ENCODE measurements at places on chromosomes 2 and 18.

GRCh38 chr18:75264926-75265597 lies 54.5 kb downstream of the TSHZ1 start:
- no peak for DNase-seq

DNA sequence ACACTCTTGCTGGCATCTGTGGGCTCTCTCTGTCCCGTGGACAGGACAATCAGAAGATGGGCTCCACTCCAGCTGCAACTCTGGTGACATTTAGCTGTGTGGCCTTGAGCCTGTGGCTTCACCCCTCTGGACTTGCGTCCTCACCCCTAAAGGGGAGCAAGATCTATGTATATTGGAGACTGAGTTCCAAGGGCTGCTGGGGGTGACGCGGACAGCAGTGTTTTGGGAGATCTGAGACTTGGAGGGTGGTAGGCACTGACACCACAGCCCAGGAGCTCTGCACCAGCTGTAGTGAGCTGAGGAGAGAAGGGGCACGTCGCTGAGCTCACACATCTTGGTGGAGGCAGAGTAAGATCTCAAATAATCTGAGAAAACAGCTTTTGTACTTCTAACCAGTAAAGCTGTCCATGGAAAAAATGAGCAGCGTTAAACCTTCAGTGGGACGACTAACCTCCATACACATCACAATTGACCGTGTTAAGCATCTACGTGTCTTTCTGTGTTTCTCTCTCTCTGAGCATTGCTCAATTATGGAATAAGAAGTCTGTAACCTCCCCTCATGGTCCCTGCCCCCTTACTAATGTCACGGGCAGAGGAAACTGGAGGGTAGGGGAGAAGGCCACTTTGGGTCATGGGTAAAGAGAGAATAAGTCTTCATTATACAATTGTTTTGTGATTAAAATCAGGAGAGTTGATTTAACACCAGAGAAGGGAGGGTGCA lies 85.8 kb downstream of the SH3RF3 start:
- no peak for DNase-seq

GRCh38 chr2:158936978-158937377 lies 31.5 kb upstream of the TANC1 start:
- DNase-seq = no peak

DNA sequence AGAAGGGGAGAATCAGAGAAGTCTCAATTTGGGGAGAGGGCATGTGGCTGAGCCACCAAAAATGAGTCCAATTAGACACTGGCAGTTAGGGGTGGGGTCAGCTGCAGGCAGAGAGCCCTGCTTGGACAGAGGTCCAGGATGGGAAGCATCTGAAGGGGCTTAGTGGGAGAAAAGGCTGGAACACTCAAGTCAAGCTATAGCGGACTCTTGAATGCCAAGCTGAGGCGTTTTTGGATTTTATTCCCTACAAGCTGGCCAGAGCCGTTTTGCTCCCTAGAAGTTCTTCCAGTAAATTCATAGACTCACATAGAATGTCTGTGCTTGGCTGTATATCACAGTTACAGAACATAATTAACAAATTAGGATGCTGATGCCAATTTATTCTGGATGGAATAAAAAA lies 172.8 kb downstream of the ACOXL start:
- no peak for DNase-seq

DNA sequence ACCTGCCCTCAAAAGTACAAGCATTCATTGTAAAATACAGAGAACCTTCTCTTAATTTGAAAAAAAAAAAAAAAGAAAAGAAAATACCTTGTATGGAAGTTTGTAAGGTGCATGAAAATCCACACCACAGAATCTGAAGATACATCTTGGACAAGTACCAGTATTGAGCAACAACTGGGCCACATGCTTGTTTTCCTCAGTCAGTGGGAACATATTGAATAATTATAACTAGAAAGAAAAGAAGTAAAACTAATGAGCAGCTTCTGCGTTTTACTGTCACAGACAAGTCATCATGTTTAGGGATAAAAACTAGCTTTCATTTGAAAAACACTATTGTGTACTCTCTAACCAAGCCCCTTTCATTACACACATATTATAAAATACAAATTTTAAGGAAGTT lies 5.8 kb upstream of the PEX13 start:
- no peak for DNase-seq

GRCh38 chr18:28439870-28440269 lies 262.9 kb upstream of the CDH2 start:
- no peak for DNase-seq

DNA sequence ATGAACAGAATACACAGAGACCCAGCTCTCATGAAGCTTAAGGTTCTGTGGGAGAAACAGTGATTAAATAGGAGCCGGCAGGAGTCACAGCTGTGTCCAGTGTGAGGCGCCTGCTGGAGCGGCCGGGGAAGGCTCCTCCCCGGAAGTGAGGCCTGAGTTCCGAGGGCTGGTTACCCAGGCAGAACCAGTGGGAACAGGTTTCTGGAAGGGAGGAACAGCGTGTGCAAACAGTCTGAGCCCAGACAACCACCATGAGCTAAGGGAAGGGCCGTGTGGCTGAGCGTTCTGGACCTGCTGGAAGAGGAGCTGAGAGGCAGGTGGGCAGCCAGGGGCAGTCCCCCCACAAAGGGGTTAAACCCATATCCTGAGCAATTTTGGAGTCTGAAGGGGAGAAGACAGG lies 26.0 kb upstream of the NPAS2 start:
- no peak for DNase-seq

GRCh38 chr18:40348196-40348595 lies 1606.8 kb upstream of the PIK3C3 start:
- DNase-seq = no peak

DNA sequence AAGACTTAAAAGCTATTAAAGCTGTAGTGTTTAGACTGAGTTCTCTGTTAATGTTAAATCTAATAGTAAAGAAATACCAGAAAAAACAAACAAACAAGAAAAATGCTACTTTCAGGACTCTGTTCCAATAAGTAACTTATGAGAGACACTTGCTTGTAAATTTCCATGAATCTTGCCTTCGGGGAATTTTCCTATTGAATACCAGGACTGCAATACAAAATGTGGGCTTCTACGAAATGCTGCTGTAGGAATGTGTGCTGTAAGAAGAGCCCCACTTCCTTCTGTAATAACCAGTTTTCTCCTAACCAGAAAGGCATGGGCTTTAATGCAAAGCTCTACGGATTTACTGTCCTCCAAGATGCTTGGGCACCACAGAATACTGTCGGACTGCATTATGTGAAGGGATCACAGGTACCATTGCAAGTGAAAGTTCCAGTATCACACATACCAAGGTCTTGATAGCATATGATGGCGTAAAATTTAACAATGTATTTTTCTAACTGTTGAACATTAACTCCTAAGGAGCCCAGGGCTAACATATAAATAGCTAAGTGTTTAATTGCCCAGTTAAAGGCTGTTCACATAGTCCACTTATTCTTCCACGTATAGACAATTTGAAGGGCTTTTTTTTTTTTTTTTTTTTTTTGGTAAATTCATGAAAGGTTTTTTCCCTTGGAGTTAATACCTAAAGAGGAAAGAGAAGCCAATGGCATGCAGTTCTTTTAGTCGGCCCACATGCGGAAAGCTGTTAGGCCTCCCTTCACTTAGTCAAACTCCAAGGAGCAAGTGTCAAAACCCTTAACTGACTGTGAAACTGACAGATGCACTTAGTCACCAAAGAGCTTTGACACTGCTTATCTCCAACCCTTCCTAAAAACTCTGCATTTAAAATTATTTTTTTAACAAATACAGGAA lies 564.0 kb upstream of the POU3F3 start:
- DNase-seq = no peak

- DNase-seq = no peak
Measured at GRCh38 chr18:74281011-74281979, 10.5 kb downstream of the CYB5A start.

GRCh38 chr18:10201659-10202058 lies 252.8 kb upstream of the APCDD1 start:
- DNase-seq = no peak

DNA sequence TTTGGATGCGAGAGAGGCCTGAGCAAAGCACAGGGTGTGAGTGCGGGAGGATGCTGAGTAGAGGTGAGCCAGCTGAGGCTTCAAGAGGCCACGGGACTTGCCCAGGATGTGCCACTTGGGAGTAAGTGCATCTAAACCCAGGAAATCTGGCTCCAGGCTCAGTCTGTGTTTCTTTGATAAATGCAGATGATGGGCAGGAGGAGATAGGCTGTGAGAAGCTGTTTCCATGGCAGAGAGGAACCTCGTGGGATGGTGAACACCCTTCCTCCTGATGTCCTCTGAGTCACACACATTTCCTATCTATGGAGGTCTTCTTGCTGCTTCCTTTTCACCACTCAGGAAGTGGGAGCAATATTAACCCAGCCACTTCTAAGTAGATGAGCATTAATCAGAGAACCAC lies 38.4 kb upstream of the CELF4 start:
- DNase-seq = no peak

DNA sequence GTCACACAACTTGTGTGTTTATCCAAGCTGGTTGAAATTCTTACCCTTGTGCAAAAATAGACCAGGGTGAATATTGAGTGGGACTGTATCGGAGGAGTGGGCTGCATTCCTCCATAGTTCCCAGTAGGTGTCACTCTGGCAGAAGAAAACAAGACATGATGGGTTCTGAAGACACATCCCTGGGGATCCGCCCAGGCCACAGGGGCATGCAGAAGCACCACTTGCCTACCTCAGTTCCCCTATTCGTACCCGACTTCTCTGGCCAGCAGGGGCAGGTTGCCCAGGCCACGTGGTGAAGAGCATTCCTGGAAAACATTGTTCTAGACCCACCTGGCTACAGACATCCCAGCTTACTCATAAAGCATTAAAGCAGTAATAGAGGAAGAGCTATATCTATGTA lies 168.2 kb downstream of the FAM210A start:
- no peak for DNase-seq

GRCh38 chr2:208017721-208018120 lies 7.6 kb downstream of the PLEKHM3 start:
- DNase-seq = no peak

- DNase-seq = no peak
Measured at GRCh38 chr2:56008661-56009431, 85.3 kb upstream of the EFEMP1 start.

GRCh38 chr2:156800781-156801361 lies 364.7 kb downstream of the GPD2 start:
- DNase-seq = no peak

- DNase-seq = no peak
Measured at GRCh38 chr18:45102863-45103262, 422.2 kb downstream of the SETBP1 start.

DNA sequence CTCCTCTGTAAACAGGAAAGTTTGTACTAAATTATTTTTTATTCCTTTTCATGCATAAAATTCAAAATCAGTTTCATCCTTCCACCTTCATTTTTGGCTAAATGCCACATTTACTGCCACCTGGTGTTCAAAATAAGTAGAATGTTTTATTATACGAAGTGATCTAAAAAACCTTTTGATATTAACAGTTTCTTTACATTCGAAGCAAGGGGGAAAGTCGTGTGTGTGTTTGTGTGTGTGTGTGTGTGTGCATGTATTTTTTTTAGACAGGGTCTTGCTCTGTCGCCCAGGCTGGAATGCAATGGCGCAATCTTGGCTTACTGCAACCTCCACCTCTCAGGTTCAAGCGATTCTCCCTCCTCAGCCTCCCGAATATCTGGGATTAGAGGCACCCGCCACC lies 9.0 kb upstream of the SCN9A start:
- DNase-seq = no peak

GRCh38 chr2:239258248-239258647 lies 142.6 kb downstream of the HDAC4 start:
- no peak for DNase-seq

- DNase-seq = no peak
Measured at GRCh38 chr2:34492561-34493455, 893.7 kb upstream of the FAM98A start.

DNA sequence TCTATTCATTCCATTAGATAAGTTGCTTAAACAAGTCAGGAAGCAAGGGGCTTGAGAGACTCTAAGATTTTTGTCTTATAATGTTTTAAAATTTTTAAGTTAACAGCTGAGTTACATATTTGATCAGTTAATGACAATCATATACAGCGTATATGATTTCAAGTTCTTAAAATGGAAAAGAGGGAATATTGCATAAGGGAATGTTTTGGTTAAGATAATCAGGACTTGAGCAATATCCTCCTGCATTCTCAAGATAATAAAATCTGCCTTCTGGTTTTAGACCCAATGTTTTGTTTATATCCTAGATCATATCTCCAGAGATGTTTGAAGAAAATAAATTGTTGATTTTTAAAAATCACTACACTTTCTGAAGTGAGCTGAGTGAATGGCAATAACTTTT lies 13.4 kb upstream of the DYNC1I2 start:
- DNase-seq = no peak

DNA sequence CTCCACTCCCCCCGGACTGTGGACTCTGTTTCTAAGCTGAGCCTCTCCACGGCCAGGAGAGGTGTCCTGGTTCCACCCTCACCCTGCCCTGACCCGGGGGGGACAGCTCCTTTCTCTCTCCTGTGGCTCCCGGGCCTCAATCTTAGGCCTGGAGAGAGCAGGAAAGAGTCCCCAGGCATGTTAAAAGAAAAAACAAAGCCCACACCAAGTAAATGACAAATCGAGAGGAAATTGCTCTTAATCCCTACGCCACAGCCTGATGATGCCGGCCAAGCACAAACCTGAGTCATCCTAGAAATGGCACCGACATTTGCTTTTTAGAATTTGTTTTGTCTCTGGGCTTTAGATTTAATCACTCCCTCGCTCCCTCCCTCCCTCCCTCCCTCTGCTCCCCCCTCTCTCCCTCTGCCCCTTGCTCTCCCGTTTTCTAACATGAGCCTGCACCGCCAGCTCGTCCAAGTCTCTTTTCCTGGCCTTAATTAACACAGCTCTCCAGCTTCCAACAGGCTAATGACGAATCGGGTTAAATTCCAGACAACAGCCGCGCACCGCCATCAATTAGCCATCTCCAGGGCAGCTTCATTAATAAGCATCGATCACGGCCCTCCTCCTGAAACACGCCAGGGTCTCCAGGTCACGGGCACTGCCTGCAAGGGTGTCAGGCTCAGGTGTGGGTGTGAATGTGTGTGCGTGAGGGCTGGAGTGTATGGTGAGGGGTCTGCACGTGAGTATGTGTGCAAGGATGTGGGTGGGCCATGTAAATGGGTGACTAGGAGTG lies 230.8 kb downstream of the CELF4 start:
- DNase-seq = no peak

DNA sequence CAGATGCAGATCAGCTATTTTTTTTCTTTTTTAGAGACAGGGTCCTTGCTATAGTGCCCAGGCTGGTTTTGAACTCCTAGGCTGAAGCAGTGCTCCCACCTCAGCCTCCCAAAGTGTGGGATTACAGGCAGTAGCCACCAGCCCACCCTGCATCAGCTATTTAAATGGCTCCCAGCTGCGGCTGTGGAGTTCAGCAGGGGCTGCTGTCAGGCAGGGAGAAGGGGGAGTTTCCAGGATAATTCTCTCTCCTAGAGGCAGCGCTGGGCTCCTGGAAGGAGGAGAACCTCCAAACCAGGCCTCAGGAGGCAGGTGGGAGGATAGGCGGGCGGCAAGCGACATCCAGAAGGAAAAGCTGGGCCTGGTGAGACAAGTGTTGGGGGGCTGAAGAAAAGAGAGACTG lies 65.7 kb downstream of the ACTR2 start:
- no peak for DNase-seq

- DNase-seq = no peak
Measured at GRCh38 chr2:31347319-31347718, 67.2 kb downstream of the XDH start.

- DNase-seq = no peak
Measured at GRCh38 chr18:23244401-23244800, 109.1 kb downstream of the CABLES1 start.

- no peak for DNase-seq
Measured at GRCh38 chr2:78876316-78876688, 149.2 kb upstream of the REG3G start.
